ENCODE measurements at places on chromosomes 12 and 14. TPM values are rescaled to one million over a fixed set of nuclear protein-coding genes. Genes with fewer than 3 reads are reported as not detected.

KRT5 gene
- total RNA-seq = 0.32 TPM

- no peak for DNase-seq
Observed at GRCh38 chr12:61563665-61564450, 696.3 kb upstream of the USP15 start.

GRCh38 chr12:102633981-102634605, 153.7 kb upstream of the IGF1 start:
- no peak for DNase-seq

DNA sequence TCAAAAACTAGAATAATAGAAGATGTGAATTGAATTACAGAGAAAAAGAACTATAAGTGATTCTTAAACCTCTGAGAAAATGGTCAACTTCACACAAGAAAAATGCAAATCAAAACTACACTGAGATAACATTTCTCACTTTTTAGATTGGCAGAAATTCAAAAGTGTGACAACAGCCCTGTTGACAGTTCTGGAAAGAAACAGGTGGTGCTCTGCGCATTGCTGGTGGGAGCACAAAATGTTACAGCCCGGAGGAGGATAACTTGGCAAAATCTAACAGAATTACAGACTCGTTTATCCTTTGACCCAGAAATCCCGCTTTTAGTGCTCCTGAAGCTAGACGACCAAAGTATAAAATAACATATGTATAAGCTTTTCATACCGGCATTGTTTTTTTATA, 222.5 kb upstream of the CNTN1 start:
- no peak for DNase-seq

DNA sequence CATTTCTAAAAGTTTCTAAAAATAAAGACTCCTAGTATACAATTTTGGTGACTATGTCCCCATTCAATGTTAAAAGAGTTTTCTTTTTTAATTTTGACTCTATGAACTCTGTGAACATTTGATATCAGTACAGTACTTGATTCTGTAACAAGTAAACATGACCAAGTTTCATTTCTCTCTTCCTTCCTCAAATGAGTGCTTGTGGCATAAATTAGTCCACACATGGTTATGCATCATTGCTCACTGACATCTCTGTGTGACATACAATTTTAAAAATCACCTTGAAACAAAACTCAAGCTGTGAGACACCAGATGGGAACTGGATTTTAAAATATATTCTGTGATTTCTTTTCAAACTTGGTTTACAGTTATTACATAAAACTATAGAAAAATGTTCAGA, 253.9 kb upstream of the MDGA2 start:
- no peak for DNase-seq

GRCh38 chr12:27564612-27565213, 40.7 kb downstream of the PPFIBP1 start:
- DNase-seq = no peak

DNA sequence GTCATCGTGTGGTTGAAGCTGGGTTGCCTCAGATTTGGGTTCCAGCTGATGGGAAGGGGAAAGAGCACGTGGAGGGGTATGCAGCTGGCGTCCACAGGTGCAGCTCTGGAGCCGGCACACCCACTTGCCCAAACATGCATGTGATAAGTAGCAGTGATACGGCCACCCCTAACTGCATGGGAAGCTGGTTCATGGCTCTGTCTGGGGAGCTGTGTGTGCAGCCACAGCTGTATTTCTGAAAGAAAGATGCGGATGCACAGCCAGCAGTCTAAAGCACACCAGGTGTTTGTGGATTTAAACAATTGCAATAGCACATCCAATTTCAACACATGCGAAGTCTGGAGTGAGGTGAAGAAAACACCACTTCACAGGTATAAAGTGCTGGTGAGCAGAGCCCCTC, 181.4 kb downstream of the EFCAB11 start:
- DNase-seq = no peak

Measured in Calu3 (cell line).